ENCODE measurements at places on chromosomes 2 and 18.

- DNase-seq: no peak
Measured at GRCh38 chr18:26556573-26556972, 8.2 kb upstream of the KCTD1 start.

GRCh38 chr2:33000986-33001385 lies 54.2 kb downstream of the LTBP1 start:
- no peak for DNase-seq

DNA sequence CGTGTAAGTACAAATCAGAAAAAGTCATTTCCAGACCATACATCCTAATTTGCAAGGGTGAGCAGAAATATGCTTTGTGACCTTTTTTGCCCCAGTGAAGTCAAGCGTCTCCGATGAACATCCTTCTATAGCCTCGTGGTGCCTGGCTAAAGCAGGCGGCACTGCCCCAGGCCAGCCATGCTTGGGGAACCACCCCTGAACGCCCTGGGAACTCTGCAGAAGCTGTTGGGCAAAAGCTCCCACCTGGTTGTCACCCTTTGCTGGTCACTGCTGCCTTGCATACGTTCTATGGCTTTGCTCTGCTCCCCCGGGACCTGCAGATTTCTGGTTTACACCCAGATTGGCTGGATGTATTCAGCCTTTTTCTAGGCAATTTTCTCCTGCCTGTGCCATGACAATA lies 256.4 kb downstream of the SS18 start:
- DNase-seq: no peak

DNA sequence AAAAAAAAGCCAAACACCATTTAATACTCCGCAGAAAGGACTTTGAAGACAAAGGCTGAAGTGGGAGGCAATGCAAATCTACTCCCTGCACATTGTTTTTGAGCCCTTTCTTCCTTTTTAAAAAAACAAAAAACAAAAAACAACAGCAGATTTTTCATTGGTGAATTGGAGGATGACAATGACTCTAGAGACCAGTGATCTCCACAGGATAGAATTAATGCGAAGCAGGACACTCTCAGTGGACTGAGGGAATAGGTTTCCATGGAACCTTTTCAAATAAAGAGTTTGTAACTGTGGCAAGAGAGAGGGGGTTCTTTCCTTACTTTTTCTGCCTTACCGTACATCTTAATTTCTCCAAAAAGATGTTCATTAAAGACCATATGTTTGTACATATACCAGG lies 371.0 kb downstream of the MEIS1 start:
- DNase-seq: no peak

DNA sequence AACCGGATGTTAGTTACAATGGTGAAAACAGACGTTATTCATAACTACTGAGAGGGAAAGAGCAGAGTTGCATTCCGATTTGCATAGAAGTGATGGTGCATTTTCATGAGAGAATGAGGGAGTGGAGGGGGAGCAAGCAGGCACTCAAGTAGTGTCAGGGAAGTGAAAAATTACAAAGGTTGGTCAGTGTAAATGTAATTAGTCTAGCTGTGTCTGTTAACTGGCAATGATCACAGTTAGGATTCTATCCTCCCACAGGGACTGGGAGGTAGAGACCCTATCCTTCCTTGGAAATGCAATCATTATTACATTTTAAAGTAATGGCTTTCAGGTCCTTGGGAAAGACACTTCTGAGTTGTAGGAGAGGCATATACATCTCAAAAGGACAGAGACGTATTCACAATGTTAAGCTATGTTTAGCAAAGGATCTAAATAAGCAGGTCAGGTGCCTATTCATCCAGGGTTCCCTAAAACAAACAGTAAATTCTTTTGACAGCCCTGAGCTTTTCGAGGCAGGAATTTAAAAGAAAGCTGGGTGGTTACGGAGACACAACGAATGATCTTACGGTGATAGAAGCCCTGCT lies 1671.8 kb upstream of the DDX18 start:
- DNase-seq: no peak

- no peak for DNase-seq
Measured at GRCh38 chr2:38601463-38602135, 1.1 kb downstream of the HNRNPLL start.

DNA sequence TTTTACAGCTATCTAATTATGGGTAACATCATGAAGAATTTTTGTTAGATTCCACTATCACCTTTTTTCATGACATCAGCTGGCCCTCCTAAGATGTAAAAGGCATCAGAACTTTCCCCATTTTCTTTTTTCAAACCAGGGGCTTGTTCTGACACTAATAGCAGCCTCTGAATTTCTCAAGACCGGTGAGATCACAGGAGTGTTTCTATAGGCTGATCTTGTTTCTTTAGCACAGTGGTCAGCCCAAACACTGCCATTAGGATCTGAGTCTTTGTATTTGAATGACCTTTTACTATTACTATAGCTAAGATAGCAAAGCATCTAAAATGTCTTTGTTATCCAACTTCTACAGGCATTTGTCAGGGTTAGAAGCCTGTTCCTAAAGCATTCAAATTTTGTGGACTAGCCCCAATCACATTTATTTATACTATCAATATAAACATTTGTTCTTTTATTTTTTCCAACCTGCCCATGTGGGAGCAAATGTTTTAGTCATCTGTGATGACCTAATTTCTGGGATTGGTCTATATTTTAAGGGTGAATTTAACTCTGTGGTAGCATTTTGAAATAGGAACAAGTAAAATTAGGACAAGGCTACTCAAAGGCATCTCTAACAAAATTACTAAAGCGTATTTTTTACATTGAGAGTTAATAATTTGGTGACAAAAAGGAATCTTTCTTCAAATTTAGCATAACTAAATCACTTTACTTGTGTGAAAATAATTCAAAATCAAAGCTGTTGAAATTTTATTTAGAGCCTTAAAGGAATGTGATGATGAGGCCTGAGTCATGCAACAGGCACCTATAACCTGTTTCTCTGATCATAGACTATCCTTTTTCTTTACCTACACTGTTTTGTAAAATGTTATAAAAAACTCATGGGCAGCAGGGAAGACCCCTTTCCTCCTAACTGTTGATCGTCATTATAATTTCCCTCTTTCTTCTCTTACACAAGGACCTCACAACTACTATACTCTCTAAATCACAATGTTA lies 39.3 kb downstream of the ZAP70 start:
- no peak for DNase-seq

DNA sequence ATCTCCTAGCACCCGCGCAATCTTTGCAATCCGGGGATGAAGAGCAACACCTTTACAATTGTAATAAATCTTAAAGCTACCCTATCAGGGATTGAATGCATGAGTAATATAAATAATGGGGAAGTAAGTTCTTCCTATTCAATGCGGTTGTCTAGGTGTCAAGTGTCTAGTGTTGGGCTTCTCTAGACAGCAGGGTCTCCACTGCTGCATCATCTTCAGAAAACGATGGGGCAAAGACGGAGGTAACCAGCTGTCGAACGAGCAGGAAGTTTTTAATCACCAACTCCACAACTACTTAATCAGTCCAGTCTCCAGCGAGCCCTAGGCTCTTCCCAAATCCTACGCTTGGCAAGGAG lies 573 bp downstream of the STAM2 start:
- no peak for DNase-seq

DNA sequence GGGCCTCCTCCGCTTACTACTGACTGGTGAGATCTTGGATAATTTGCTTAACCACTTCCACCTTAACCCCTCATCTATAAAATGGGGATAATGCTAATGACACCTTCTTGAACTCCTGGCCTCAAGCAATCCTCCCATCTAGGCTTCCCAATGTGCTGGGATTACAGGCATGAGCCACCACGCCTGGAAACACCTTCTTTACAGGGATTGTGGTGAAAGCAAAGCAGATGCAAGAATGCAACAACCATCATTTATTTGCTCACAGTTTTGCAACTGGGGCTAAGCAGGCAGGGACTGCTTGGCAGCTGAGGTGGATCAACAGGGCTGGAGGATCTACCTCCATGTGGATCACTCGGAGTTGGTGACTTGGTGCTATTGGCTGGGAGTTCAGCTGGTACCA lies 76.2 kb upstream of the ZNF532 start:
- DNase-seq: no peak

- DNase-seq: no peak
Measured at GRCh38 chr2:188966728-188967440, 7.3 kb upstream of the COL3A1 start.

- no peak for DNase-seq
Measured at GRCh38 chr2:24454294-24454693, 36.8 kb upstream of the NCOA1 start.

DNA sequence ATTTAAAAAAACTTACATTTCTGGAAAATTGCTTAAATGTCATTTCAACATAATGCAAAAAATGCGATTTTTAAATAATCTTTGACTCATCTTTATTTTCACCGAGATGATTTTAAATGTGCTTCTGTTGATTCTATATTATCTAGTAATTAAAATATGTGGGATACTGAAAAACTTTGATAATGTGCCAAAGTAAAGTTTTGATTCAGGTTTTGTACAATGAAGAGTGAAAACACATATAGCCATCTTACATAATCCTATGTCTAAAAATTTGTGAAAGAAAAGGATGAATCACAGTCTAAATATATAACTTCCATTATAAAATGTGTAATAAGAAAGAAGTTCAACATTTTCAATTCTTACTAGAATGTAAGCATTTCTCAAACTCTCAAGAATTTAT lies 204.3 kb upstream of the ZC3H15 start:
- DNase-seq: no peak

GRCh38 chr2:215431778-215432758 lies 3.8 kb downstream of the FN1 start:
- DNase-seq: no peak

DNA sequence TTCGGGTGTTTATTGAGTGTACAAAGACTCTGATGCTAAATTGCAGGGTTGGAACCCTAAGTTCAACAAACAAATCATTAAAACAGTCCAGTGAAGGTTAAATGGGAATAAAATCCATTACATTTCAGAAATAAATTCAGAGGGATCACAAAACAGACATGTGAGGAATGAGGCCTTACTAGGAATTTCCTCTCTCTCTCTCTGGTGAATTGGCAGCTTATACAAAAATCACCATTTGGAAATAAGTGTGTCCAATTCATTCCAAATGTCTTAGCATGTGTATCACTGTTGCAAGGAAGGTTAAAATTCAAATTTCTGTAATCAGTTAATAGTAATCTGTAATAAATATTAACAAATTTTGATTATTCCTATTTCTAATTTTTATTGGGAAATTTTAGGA lies 228.6 kb upstream of the PXDN start:
- DNase-seq: no peak

DNA sequence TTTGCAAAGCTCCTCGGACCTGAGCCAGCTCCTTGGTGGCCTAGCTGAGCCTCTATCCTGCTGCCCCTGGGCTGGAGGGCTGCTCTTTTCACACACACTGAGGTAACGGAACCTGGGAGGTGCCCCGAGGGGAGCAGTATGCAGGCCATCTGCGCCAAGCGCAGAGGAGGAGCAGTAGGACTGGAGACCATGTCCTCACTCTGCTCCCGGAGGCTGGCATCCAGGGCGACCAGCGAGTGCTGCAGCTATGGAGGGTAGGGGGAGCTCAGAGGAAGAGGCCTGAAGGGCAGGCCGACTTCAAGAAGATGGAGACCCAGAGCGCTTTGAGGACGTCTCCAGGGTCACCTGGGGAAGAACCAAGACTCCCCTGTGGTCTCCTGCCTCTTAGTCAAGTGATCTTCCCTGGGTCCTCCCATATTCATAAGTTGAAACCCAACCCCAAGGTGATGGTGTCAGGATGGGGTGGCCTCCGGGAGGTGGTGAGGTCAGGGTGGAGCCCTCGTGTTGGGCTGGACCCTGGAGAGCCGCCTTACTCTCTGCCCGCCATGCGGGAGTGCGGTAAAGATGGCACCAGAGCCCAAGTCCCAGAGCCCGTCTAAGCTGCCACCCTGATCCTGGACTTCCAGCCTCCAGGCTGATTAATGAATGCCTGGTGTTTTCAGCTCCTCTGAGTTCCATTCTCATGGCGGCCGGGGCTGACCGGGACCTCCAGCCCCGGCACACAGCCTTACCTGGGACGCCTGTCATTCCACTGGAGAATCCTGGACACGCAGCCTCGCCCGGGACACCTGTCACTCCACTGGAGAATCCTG lies 160.7 kb downstream of the NDUFA10 start:
- DNase-seq: no peak

- no peak for DNase-seq
Measured at GRCh38 chr18:44823286-44823685, 142.6 kb downstream of the SETBP1 start.

- DNase-seq: no peak
Measured at GRCh38 chr2:70396612-70397011, 94.7 kb upstream of the FAM136A start.

- no peak for DNase-seq
Measured at GRCh38 chr2:157692768-157693167, 64.1 kb upstream of the ACVR1C start.

DNA sequence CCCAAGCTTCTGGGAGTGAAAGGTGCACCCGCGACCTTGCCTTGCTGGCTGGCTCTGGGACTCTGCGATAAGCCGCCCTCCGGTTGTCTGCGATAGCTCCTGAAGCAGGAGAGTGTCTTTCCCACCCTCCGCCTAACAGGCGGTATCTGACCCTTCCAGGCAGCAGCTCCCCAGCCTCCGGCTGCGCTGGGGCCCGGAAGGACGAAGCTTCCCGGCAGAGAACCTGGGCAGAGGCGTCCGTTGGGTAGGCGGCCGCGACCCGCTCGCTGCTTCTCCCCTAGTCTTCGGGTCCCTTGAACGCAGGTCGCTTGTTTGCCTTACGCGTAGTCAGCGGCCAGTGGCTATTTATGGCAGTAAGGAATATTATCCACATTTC lies 446 bp upstream of the RHBDD1 start:
- DNase-seq: no peak

DNA sequence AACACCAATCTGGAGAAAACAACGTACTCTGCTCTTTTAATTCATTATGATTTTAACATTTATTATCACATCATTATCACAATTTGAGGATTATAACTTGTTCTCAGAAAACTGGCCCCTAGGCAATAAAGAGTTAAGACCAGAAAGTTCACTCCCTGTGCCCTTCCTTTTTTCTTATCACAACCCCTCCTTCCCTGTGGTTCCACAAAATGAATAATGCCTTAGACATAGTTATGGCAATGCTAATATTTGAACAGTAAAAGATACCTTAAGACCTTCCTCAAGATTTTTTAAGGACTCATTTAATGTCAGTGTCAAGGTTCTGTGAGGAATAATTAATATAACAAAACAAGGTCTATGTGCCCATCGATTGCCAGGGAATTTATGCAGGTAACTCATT lies 596.2 kb downstream of the ARHGAP15 start:
- DNase-seq: no peak

- no peak for DNase-seq
Measured at GRCh38 chr2:8426550-8426949, 255.3 kb upstream of the ID2 start.
